ENCODE measurements at places on chromosomes 1 and 21.

DNA sequence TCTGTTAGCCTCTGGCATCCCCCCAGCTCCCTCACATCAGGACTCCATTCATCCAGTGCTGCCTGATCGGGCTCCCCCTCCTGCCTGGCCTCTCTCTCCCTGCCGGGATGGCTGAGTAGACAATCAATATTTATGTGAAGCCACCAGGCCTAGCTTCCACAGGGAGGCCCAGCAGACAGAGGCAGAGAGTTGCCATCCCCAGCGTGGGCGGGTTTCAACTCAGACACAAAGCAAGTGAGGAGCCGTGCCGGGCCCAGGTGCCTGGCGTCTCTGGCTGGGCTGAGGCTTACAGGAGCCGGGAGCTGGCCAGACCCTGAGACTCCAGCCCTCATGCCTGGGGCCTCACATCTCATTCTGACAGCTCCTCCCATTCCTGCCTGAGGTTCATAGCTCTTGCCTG is 34.5 kb upstream of the ATP2B4 start:
- peak; percentile 36 for DNase-seq

DNA sequence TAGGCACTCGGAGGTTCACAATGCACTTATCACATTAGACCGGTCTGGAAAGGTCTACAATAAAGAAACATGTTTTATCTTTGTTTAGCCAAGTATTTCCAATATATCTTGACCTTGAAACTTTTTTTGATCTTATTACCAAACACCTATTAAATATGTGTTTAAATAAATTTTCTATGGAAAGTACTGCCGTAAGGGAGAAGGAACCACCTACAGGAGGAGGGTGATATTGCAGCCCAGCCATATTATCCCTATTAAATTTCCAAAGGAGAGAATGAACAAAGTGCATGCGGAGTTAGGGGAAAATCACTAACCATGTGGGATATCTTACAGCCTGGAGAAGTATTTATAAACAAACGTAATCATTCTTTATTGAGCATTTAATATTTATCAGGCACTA is 14.5 kb downstream of the BRINP2 start:
- DNase-seq = no peak

- no peak for DNase-seq
These were observed 157.7 kb downstream of the DSCAM start for GRCh38 chr21:40689217-40689616.

GRCh38 chr1:39508857-39509305 is 17.4 kb downstream of the BMP8A start:
- no peak for DNase-seq

- DNase-seq = no peak
These were observed 14.0 kb downstream of the MX2 start for GRCh38 chr21:41375875-41376274.

GRCh38 chr21:46371204-46372013 is 47.5 kb downstream of the PCNT start:
- no peak for DNase-seq

DNA sequence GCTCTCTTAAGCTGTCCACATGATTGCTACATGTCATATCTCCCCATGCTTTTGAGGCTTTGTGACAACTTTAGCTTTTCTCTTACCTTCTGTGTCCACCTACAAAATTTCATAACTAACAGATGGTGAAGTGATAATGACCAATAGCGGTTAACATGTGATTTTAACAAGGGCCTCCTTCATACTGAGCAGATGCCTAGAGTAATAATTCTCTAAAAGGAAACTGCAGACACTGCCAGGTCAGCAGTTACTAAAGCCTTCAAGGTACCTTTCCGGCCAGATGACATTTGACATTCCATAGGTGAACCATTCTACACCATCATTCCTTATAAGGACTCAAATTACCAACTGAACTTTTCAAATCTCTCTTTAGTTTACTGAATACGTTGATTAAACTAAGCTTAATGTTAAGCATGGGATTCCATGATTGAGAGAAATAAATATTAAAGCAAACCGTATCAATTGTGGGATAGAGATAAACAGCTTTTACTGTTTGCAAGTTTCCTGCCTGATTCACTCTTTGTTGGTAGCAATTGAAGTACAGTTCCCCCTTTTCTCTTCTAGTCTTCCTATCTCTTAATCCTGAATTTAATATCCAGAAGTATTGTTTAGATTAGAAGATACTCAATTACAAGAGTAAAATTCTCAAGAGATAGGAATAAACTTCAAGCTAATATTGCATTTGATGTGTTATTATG is 205.1 kb downstream of the PLA2G4A start:
- no peak for DNase-seq

- DNase-seq = no peak
These were observed 290.2 kb downstream of the SMYD3 start for GRCh38 chr1:246216906-246217305.

DNA sequence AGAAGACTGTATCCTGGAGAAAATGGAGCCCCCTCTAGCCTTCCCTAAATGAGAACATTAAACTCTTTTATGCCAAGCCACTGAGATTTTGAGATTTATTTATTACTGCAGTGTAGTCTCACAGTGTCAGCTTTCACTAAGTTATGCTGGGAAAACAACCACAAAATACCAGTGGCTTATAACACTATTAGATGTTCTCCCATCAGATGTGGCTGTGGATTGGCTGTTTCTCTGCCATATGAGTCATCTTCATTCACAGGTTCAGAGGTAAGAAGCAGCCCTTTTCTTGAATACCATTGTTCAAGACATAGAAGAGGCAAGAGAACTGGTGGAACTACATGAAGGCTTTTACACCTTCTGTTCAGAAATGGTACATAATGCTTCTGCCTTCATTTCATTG is 32.1 kb upstream of the ST6GALNAC5 start:
- DNase-seq = no peak

- DNase-seq = peak; percentile 46
These were observed 1.8 kb downstream of the FHL3 start for GRCh38 chr1:38003261-38004250.

Data from midbrain (tissue), 1 donor.